ENCODE measurements at places on chromosomes 6 and 20.

DNA sequence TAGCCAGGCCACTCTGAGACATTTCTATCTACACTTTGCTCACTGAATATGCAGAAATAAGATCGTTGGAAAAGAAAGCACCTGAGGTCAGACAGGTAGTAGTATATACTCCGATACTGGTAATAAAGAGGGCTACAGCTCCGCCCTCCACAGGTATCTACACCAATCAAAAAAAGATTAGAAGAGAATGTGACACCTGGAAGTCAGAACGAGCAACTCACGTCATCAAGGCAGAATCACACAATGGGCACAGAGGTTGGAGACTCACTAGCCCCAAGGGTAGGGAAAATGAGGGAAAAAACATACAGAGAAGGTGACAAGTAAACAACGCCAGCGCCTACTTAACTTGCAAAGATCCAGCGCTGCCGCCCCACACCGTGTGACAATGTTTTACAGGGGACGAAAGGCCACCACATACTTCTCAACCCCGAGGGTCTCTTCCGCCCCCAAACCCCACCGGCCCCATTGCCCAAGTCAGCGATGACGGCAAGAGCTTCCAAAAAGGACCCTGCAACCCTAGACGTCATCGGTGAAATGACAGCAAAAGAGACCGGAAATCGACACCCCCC, 653 bp downstream of the LMBRD1 start:
- H3K4me3 ChIP-seq: peak overlapping the region; percentile 68
- H3K36me3 ChIP-seq: no peaks in the 10 kb centered on the region
- peak; percentile 63 for DNase-seq

DNA sequence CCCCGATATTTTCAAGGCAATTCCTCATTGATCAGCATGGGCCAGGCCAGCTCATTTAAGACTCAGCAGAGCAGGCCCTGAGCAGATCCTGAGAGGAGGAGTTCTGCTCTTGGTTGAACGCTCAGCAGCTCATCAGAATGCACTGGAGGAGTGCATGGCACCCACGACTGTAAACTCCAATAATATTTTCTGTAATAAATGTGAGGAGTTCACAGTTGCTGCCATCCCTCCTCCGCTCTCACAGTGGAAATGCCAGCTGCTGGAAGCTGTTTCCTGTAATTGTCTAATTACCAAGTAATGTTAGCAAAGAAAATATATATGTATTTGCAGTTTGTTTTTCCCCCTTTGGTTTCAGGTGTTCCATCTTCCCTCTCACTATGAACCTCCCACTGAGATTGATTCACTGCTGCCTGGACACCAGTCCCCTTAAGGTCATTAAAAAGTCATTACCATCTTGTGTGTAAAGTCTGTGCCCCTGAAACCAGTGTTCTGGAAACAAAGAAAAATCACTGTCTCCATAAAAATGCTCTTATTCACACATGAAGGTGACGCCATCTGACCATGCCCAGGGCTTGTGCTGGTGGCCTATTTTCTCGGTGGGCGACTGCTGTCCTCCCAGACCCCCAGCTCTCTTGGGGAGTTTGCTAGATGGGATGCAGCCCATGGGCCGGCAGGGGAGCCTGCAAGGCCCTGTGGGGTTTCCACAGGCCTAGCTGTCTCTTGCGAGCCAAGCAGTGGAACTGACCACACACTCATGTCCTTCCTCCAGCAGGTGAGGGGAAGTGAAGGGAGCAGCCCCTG, 374.2 kb downstream of the ZFAND3 start:
- no peak overlapping the region for H3K4me3 ChIP-seq
- no peaks in the 10 kb centered on the region for H3K4me1 ChIP-seq
- no peaks in the 10 kb centered on the region for H3K27me3 ChIP-seq
- no peak for DNase-seq

DNA sequence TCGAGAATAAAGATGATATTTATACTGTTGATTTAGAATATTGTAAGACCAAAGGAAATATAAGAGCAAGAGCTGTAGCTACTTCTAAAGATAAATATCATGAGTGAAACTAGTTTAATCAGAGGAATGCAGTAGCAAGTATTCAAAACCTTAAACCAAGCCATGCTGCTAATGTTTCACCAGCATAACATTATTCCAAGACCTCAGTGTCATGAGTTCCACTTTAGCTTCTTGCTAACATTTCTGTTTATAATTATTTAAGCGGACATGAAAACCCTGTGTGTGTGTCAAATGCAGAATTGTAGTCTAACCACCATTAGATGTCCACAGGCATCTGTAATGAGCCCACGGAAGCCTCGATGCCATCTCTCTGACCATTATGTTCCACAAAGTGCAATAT, 752.6 kb upstream of the MARCKS start:
- no peaks in the 10 kb centered on the region for H3K27me3 ChIP-seq
- no peaks in the 10 kb centered on the region for H3K36me3 ChIP-seq
- no peaks in the 10 kb centered on the region for H3K4me1 ChIP-seq
- no peak overlapping the region for H3K27ac ChIP-seq

GRCh38 chr6:17202526-17202925, 78.6 kb upstream of the RBM24 start:
- no peak overlapping the region for H3K27ac ChIP-seq
- no peaks in the 10 kb centered on the region for H3K36me3 ChIP-seq
- no peak for DNase-seq

- no peak overlapping the region for H3K4me3 ChIP-seq
- no peak for DNase-seq
- no peaks in the 10 kb centered on the region for H3K4me1 ChIP-seq
Observed at GRCh38 chr20:6480328-6481200, 286.9 kb upstream of the BMP2 start.

Data from HCT116 (cell line).